ENCODE measurements at places on chromosomes 1 and 21.

DNA sequence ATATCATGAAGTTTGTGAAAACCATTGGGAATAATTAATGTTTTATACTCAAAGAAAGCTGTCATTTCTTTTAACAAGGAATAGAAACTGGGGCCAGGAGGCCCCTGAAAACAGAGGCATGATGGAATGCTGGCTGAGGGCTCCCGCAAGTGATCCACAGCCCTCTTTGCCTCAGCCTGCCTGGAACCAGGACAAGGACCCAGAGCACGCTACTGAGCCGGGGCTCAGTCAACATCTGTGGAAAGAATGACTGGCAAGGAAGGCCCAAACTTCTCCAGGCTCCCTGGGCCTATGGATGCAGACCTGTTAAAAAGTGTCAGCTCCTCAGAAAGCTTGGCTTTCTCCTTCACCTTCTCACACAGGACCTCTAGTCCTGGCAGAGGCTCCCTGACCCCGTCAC, 32.6 kb downstream of the COLGALT2 start:
- no peak for DNase-seq

- no peak for DNase-seq
Measured at GRCh38 chr1:159892944-159893343, 7.0 kb downstream of the CFAP45 start.

DNA sequence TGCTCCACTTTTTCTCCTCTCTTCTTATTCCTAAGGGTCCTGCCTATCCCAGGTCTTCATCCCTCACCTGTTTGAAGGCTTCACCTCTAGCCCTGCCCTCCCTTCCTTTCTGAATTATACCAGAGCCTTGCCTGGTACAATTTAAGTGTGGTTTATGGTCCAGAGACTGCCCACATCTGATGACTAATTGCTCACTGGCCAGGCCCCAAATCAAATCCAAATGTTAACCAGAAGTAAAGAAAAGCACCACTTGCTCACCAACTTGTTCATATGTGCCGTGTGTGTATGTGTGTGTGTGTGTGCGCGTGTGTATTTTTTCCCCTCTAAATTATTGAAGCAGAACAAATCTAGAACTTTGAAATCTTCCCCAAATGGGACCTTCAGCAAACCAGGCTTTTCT, 26.4 kb downstream of the MYOM3 start:
- peak; percentile 46 for DNase-seq

GRCh38 chr1:20792196-20792595, 5.1 kb upstream of the HP1BP3 start:
- peak; percentile 87 for DNase-seq

DNA sequence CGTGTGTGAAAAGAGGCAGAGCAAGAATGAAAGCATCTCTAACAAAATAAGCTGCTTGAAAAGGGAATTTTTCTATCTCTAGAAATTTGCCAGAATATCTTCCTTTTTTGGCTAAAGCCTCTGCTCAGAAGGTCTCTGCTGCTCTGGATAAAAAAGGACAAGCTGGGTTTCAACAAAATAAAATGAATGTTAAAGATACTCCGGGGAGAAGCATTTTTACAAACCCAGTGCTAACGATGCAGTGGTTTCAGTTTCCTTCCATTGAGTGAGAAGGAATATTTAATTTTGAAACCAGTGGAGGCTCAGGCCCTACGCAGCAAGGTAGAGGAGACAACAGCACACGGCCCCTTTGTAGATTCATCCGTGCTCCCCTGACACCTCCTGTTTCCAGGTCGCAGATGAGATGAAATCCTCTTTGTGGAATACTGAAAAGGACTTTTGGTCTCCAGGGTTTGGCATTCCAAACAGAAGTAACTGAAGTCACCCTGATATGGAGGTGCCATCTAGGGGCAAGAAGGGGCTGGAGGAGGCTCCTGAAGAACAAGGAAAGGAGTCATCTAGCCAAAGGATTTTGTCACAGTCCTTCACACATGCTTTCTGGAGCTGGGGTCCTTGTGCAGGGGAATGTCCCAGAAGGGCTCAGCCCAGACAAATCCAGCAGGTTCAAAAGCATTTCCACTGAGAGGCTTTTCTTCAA, 65.7 kb upstream of the SYT6 start:
- DNase-seq, result peak; percentile 18

- peak; percentile 89 for DNase-seq
Measured at GRCh38 chr1:167066333-167067122, 23.6 kb downstream of the GPA33 start.

Data from AG08396 (cell line).